ENCODE measurements at places on chromosomes 2 and 18.

- no peak for DNase-seq
These were observed 26.4 kb downstream of the CENPO start for GRCh38 chr2:24819442-24820174.

GRCh38 chr2:221465776-221466175 is 106.3 kb downstream of the EPHA4 start:
- no peak for DNase-seq

GRCh38 chr2:179987916-179988315 is 19.2 kb downstream of the CWC22 start:
- no peak for DNase-seq

GRCh38 chr2:105442721-105443120 is 43.9 kb upstream of the FHL2 start:
- DNase-seq = no peak

DNA sequence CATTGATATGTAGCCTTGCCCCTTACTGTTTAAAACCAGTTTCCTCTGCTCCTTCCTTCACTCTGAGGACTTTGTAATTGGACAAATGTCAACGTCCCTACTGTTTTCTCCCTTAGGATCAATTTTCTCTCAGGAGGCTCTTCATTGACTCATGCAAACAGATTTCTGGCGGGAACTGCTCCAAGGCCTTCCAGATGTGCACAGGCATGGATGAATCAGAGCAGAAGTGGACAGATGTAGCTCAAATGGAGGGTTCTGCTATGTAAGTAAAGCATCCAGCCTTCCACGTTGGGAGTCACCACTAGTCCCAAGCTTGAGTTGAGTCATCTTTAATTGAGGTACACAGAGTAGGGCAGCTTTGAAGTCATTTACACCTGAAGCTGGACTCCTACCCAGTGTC is 34.1 kb upstream of the ZDBF2 start:
- no peak for DNase-seq

DNA sequence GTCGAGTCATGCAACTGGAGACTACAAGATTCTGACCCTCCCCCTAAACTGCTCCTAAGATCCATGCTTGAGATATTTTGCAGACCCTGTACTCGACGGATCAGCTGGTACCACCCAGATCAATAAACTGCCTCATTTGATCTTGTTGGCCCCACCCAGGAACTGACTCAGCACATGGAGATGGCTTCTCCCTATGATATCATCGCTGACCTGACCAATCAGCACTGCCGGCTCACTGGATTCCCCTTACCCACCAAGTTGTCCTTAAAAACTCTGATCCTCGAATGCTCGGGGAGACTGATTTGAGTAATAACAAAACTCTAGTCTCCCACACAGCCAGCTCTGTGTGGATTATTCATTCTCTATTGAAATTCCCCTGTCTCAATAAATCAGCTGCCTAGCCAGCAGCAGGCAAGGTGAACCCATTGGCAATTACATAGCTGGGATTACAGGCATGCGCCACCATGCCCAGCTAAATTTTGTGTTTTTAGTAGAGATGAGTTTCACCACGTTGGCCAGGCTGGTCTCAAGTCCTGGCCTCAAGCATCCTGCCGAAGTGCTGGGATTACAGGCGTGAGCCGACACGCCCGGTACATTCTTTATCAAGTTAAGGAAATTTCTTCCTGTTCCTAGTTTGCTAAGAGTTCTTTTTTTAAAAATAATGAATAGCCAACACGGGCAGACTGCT is 43.6 kb downstream of the VPS54 start:
- no peak for DNase-seq

DNA sequence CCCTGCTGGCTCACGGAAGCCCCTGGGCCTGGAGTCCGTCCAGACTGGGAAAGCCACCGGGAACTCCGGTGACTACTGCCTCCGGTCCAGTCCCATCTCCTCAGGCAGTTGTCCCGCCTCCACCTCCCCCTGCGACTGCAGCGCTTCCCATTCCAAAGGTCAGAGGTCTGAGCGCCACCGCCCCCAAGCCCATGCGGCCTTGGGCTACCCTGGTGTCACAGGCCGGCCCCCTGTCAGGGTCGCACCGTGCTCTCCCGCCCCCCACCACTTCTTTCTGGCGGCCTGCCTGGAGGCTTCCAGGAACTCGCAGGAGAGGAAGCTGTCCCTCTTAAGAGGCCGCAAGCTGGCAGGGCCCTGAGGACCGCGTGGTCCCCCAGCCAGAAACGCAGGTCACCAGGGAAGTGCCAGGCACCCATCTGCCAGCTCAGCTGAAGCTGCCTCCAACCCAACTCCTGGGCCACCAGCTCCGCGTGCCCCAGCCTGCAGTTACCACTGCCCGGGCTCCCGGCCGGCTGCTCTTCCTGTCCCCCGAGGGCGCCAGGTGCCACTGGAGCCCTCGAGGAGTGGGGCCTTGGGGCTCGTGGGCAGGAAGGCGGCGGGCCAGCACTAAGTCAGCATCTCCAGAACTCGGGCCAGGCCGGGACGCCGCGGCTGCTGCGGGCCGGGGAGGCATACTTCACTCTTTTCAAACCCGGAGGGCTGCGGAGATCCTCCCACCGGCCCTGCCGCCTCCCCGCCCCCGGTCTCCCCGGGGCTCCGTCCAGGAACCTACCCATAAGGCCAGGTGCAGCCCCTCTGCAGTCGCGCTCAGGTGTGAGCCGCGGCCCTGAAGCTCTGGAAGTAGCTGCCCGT is 83.3 kb upstream of the POMC start:
- DNase-seq = peak; percentile 29

GRCh38 chr2:201680743-201681142 is 17.7 kb downstream of the MPP4 start:
- no peak for DNase-seq

- no peak for DNase-seq
These were observed 80.2 kb upstream of the DNMT3A start for GRCh38 chr2:25421820-25422411.

All from activated CD4-positive, alpha-beta T cell treated with anti-CD3 and anti-CD28 coated beads, Interleukin-2, Interleukin-4, amounts not matched to agents 100 ng/mL and 50 ng/mL, durations not matched to agents 16 hours and 8 hours (primary cell).